ENCODE measurements at places on chromosomes 11 and 22.

GRCh38 chr22:28375761-28376534 is 303.7 kb downstream of the TTC28 start:
- DNase-seq: no peak

GRCh38 chr22:43990044-43990443 is 34.1 kb upstream of the PARVB start:
- no peak for DNase-seq

- DNase-seq: no peak
These were observed 114.4 kb downstream of the MPPED1 start for GRCh38 chr22:43526117-43526655.

GRCh38 chr22:38739300-38740055 is 16.3 kb downstream of the SUN2 start:
- DNase-seq: no peak

DNA sequence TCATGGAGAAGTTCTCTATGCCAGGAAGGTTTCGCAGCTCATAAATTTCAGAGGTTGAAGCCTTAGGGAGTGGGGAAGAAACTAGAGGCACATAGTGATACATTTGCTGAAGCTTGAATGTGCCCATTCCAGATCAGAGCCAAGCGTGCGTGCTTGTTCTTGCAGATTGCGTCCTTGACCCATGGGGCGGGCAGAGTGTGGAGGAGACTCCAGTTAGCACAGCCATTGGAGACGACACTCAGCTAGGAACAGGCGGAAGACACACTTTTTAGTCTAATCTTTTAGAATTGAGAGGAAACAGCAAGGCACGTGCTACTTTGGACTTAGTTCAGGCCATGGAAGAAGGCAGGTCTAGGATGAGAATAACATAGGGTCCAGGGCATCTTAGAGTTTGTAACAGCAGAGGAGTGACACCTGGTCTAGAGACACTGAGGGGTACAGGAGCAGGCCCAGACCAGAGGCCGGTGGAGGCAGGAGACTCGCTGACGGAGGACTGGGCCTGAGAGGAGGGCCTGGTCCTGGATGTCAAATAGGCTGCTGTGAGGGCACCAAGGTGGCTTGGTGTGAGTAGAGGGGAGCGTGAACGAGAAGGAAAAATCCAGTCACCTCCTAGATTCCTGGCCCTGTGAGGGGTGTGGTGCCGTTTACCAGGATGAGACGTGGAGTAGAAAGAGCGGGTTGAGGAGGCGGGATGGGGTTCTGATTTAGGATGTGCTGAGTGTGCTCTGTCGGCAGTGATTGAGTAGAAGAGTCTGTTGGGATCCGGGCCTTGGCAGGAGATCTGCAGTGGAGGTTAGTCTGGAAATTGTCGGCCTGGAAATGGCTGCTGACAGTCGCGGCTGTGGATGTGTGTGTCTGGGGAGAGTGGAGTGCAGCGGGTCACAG is 154.7 kb downstream of the TBC1D22A start:
- no peak for DNase-seq
